HepG2 (cell line): ENCODE measurements at places on chromosomes 2 and 18.

DNA sequence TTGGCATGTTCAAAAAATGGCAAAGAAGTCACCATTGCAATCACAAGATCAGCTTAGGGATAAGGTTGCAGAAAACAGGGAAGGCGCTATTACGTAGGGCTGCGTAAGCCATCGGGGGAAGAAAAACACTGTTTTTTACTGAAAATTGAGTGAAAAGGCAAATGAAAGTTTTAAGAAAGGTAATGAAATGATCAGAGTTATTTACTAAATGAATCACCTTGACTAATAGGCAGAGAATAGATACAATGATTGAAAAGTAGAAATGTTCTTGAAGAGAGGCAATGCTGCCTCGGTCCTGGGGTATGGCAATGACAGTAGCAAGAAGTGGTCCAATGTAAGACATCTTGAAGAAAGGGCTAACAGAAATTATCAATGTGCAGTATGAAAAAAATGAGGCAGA lies 1227.8 kb upstream of the ZEB2 start:
- no peak for DNase-seq

DNA sequence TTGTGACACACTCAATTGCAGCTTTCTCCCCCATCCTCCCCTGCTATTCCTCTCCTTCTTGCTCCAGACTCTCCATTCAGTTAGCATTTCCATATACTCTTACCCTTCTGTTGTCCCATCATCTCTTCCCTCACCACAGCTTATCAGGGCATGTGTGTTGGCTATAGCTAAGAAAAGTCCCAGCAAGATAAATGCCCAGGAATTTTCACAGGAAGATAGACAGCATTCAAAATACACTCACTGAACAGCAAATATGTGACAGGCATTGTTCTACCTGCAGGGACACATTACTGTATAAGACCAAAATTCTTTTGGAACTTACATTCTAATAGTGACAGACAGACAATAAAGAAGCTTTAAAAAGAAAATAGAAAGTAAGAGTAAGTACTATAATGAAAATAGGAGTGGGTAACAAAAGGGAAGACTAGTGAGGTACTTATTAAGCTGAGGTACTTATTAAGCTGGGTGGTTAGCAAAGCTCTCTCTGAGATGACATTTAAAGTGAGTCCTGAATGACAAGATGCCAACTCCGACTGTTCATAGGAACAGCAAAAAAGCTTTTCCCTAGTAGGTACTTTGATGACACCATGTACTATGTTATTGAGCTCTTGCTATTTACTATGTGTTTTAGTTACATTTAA lies 86.2 kb downstream of the CHN1 start:
- DNase-seq, result no peak

DNA sequence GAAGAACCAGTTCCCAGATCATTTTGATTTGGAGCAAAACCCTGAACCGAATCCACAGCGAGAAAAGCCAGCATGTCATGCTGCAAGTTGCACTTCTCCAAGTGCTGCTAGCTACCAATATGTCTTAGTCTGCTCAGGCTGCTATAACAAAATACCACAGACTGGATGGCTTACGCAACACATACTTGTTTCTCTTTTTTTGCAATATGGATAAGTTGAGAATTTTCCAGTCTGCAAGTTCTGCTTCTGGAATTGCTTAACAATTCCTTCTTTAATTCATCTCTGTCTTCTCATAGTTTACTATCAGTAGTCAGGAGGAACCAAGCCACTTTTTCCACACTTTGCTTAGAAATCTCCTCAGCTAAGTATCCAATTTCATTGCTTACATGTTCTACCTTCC lies 105.9 kb upstream of the RBBP8 start:
- no peak for DNase-seq

DNA sequence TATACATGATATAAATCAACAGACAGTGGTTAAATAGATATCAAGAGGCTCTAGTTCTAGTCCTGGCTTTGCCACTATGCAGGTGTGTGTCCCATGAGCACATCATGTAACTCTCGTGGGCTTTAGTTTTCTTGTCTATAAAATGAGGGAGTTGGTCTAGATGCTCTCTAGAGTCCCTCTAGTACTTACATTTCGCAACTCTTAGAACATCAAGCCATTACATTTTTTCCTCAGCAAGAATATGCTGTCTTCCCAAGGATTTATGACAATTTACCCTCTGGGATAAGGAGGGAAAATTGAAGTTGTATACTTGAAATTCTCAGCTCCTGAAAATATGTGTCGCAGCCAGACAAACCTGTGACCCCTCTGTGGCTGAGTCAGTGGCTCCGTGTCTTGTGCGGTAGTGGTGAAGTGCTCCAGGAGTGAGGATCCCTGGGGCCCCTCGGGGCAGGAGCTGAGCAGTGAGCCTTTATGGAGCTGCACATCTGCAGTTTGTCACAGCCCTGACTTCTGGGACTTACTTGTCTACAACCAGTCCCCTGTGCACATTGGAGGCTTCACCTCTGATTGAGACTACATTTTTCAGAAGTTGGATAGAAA lies 6.8 kb downstream of the PKP4 start:
- no peak for DNase-seq

GRCh38 chr2:9095226-9095625 lies 91.7 kb upstream of the MBOAT2 start:
- DNase-seq, result no peak

- no peak for DNase-seq
Measured at GRCh38 chr2:128601298-128602037, 282.8 kb upstream of the HS6ST1 start.

- no peak for DNase-seq
Measured at GRCh38 chr18:6249170-6249569, 165.5 kb downstream of the L3MBTL4 start.

GRCh38 chr18:501406-501714 lies 859 bp upstream of the COLEC12 start:
- no peak for DNase-seq

GRCh38 chr2:196415384-196415783 lies 224.1 kb upstream of the CCDC150 start:
- DNase-seq, result no peak

- DNase-seq, result peak; percentile 14
Measured at GRCh38 chr18:421247-422155, 79.0 kb downstream of the COLEC12 start.

DNA sequence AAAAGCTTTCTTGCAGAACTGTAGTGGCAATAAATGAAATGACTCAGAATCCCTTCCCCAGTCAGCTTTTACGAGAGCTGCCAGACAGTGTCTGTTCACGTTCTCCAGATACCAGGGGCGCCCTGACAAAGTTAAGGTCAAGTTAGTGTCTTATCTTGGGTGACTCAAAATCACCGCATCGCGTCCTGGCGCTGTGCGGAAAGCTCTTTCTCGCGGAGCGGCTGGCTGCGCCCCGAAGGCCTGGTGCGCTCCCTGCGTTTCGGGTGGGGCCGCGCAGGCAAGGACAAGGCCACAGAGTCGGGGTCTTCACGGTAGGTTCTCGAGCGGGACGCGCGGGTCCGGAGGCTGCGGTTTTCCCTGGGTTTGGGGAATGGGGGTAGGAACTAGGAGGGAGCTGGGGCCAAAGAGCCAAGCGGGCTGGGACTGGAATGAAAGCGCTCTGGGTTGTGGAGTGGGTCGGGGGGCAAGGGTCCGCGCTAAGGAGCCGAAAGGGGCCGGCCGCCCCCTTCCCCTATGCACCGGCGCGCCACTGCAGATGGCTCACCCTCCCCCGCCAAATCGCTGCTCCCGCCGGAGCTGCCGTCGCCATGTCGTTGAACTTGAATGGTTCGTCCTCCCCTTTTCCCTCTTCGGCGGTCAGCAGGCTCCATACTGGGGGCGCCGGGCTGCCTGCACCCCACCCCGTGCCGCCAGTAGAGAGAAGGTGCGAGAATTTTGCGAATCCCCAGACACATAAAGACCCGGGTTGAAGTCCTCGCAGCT lies 2.6 kb upstream of the HOXD11 start:
- DNase-seq, result no peak

- no peak for DNase-seq
Measured at GRCh38 chr2:237223201-237223861, 137.6 kb downstream of the COPS8 start.

- DNase-seq, result no peak
Measured at GRCh38 chr2:69224512-69224837, 162.6 kb downstream of the GFPT1 start.

DNA sequence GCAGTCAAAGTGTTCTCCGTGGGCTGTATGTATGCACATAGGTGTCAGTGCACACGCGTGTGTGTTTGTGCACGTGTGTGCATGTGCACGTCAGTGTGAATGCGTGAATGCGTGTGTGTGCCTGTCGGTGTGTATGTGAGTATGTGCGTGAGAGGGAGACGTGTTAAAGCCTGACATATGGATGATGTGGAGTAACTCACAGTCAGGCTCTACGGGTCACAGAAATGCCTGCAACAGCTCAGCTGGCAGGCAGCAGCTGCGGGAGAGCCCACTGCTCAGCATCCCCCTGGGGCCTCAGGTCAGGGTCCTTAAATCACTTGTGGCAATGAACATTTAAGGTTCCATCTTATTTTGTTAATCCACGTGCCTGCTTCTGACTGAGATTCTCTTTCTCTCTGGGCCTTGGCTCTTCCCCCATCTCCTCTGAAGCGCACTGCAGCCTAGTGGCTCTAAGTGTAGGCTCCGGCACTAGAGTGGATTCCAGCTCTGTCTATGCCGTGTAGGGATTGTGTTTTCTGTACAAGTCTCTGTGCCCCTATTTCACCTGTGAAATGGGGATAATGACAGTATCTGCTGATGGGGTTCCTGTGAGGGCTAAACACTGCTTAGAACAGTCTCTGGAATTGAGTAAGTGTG lies 63.0 kb downstream of the DYSF start:
- no peak for DNase-seq

DNA sequence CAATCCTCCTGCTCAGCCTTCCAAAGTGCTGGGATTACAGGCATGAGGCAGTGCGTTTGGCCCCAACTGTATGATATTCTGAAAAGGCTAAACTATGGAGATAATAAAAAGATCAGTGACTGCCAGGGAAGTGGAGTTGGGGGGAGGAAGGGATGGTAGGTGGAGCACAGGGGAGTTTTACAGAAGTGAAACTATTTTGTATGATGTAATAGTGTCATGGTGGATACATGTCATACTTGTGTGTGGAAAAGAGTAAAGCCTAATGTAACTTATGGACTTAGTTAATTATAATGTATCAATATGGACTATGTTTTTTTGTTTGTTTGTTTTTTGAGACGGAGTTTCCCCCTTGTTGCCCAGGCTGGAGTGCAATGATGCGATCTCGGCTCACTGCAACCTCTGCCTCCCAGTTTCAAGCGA lies 2.9 kb upstream of the GGCX start:
- DNase-seq, result no peak

- no peak for DNase-seq
Measured at GRCh38 chr2:128685841-128686496, 367.3 kb upstream of the HS6ST1 start.

DNA sequence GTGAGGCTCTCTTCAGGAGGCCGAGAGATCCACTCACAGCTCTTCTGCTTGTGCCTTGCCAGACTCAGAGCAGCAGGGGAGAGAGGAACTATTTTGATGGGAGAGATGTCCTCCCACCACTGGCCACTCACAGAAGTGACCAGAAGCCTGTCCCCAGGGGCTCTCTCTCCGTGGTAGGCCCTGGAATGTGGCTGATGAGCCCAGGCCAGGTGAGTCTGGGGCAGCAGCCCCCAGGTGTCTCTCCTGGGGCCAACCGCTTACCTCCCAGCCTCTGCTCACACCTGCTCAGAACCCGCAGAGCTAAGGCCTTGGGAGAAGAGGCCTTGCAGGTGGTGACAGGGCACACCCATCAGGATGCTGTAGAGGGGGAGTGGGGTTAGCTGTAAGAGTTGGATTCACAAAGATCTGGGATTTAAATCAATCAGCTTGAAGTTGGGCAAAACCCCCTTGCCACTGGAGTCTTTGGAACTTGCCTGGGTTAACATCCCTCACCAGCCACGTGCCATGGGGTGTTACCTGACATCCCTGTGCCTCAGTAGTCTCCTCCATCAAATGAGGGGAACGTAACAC lies 29.1 kb upstream of the ASB18 start:
- DNase-seq, result no peak

- DNase-seq, result no peak
Measured at GRCh38 chr2:234078129-234078528, 27.6 kb downstream of the SPP2 start.

GRCh38 chr2:240818293-240819125 lies 1.5 kb downstream of the KIF1A start:
- DNase-seq, result no peak

- no peak for DNase-seq
Measured at GRCh38 chr2:37871456-37872191, 53.5 kb upstream of the RMDN2 start.

- DNase-seq, result peak; percentile 92
Measured at GRCh38 chr2:74816540-74817303, 17.2 kb upstream of the HK2 start.

- DNase-seq, result no peak
Measured at GRCh38 chr18:76364282-76365259, 130.5 kb downstream of the ZNF516 start.

GRCh38 chr2:1784087-1784486 lies 39.8 kb upstream of the PXDN start:
- DNase-seq, result no peak
